CD4-positive, alpha-beta T cell treated with Interleukin-4 for 1 hour (primary cell): ENCODE measurements at places on chromosomes 2 and 18.

GRCh38 chr18:47754311-47755101, 176.0 kb downstream of the SMAD2 start:
- peak; percentile 29 for DNase-seq

GRCh38 chr2:223217373-223217772, 165.4 kb downstream of the KCNE4 start:
- DNase-seq = no peak

DNA sequence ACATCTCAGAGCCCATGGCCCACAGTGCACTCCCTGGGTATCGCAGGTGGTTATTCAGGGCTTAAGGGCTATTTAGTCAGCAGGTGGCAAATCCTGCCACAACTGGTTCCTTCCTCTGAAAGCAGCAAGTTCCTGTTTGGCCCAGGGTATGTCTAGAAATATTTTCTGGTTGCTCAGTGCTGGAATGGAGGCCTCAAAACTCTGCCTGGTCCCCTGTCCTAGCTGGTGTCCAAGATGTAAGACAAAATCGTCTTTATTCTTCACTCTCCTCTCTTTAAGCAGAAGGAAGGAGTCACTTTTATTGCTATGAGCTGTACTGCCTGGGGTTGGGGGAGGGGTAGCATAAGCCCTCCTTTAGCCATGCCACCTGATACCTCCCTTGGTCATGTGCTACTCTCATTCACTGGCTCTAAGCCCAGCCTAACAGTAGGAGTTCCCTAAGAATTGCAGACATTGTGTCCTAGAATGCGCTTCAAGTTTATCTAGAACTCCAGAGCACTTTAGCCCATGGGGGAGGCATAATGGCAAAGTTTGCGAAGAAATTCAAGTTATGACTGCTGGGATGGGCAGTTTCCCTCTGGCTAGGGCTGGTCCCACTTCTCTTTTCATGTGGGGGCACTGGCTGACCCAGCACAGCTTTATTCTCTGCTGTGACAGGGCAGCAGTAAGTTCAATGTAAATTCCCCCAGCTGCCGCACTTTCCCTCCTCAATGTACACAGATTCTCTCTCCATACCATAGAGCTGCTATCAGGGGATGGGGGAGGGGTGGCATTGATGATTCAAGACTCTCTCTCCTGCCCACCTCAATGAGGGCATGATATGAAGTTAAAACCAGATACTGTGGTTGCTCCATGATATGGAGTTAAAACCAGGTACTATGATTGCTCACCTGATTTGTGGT, 27.1 kb upstream of the CWC22 start:
- DNase-seq = no peak

- DNase-seq = no peak
Observed at GRCh38 chr18:42340423-42341009, 385.5 kb downstream of the PIK3C3 start.

GRCh38 chr2:4258563-4258962, 555.2 kb downstream of the DCDC2C start:
- no peak for DNase-seq

- no peak for DNase-seq
Observed at GRCh38 chr2:145277922-145278321, 758.0 kb upstream of the ZEB2 start.

GRCh38 chr2:50952596-50952995, 79.3 kb downstream of the NRXN1 start:
- DNase-seq = no peak

DNA sequence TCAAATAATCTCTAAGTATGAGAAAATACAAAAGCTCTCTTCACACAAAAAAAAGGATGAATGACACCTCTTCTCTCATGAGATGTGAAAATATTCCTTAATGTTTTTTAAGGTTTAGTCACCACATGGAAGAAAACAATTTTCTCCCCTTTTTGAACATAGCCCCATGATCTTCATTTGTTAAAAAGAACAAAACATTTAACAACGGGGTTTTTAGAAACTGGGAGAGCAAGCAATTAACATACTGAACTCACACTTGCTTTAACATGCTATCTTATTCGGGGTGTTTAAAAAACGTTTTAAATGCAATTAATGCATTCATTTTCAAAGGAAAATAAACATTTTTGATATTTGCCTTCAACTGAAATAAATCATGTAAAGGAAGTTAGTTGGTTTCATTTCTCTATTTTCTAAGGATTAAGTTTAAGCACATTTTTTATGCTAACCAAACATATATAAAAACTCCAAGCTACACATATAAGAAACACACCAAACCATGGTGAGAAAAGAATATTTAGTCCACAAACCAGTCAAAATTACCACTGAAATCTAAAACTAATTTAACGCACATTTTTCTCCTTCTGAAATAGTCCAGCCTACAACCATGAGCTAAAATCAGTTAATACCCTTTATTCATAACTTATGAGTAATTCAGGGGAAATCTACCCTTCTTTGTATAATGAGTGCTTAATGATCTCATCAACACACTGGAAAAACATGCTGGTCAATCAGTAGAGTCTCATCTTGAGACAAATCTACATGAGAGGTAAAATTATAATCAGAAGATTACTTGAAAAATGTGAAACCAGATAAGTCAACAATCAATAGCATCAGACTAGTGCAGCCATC, 8.2 kb downstream of the FBXO11 start:
- DNase-seq = no peak

DNA sequence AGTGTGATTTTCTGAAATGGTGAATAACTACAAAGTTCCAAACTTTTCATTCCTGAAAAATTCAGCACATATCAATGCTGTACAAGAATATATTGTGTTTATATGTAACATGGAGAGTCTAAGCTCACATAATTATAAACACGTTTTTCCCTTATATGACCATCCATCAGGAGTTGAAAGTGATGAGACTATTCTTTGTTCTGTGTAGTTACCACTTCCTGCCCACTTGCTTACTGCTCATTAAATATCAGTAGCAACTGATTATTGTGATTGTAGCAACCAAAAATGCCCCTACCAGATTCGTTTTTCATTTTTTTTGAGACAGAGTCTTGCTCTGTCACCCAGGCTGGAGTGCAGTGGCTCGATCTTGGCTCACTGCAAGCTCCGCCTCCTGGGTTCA, 30.8 kb downstream of the OTX1 start:
- no peak for DNase-seq

- DNase-seq = no peak
Observed at GRCh38 chr2:149562324-149562723, 25.3 kb downstream of the MMADHC start.

DNA sequence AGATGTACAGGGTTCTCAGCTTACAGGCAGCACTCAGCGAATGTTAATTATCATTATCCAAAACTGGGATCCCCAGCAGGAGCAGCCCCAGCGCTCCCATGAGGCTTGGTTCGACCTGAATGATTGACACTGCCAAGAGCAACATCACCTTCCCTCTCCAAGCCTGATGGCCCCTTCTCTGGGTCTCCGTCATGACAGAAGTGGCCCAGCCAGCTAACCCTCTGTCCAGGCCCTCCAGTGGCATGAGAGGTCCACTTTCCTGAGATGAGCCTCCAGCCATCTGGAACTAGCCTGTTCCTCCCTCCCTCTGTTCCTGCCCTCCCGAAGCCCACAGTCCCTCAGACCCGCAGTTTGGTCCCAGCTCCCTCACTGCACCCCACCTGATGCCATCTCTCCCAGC, 97.0 kb upstream of the RAB6C start:
- no peak for DNase-seq
